ENCODE measurements at places on chromosomes 5 and 9.

DNA sequence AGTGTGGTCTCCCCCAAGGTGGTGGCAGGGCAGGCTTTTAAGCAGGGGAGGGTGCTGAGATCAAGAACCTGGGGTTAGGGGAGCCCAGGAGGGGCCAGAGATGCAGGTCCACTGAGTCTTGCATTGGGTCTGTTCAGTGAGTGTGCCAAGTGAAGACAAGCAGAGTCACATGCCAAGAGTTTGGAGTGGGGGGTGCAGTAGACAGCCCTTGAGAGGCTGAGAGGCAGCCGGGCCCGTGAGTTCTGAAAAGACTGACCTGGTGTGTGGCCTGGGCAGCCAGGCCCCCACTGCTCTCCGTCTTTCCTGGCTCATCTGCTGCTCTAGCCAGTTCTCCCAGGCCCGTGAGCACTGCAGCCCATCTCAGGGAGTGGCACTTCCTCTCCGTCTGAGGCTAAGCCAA is 120.0 kb downstream of the DAB2IP start:
- DNase-seq = no peak

DNA sequence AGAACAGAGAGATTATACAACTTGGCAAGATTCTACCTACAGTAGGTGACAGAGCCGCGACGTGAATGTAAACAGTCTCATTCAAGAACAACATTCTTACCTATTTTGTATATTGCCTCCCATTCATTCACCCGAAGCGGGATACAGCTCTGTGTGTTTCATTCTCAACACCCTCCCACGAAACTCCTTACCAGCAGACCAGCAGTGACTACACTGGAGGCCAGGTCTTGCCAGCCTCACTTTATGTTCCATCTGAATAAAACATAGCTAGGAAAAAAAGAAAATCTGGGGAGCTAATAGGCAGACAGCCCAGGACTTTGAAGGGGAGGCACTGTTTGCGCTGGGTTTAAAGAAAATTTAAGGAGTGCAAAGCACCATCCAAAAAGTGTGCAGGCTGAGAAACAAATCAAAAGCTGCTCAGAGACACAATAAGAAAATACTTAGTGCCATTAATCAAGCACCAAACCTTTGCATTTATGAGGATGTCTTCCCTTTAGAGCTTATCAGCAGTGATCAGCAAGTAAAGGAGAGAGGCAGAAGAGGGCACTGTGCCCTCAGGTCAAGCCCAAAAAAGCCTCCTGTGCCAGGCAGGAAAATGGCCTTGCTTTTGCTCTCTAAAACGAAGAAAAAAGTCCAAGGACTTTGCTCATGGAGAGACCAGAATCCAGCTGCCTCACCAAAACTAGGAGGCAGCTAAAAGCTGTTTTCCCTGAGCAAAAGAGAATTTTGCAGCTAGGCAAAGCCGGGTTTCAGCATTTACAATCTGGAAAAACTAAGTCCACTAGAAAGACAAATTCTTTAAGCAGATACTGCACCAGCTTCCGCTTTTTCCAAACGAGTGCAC is 295.1 kb downstream of the BNC2 start:
- DNase-seq = no peak

DNA sequence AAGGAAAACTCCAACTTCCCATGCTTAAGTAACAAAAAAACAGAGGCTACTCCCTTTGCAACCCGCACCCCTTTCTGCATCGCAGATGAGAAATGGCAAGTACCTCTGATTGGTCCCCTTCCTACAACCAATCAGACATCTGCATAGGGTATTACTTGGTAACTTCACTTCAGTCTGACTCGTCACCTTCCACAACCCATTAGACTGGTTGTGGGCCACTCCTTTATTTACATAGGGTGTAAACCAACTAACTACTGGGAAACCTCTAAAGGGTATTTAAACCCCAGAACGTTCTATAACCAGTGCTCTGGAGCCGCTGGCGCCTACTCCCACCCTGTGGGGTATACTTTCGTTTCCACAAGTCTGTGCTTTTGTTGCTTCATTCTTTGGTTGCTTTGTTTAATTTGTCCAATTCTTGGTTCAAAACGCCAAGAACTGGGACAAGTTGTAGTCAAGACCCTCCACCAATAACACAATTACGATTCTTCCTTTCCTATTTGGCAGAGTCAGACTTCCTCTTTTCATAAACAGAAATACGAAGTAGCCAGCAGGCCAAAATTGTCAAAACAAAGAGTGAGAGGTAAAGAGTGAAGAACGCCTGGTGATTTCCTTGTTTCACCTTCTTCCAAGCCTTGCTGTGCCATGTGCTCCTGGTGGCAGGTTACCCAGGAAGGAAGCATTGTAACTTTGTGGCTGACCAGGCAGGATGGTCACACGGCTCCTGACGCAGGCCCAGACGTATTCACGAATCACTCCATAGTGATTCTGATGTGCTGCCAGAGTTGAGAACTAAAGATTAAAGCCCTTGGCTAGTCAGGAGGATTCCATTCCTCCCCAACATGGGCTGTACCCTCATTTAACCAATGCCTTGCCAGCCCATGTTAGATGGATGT is 477.4 kb downstream of the ARHGEF28 start:
- no peak for DNase-seq

DNA sequence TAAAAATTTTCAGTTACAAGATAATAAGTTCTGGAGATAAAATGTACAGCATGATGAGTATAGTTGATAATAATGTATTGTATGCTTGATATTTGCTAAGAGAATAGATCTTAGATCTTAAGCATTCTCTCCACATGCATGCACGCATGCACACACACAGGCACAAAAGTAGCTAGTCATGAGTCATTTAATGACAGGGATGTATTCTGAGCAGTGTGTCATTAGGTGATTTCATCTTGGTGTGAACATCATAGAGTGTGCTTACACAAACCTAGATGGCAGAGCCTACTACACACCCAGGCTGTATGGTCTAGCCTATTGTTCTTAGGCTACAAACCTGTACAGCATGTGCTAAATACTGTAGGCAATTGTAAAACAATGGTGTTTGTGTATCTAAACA is 124.2 kb downstream of the PTTG1 start:
- no peak for DNase-seq

GRCh38 chr5:9617739-9618504 is 12.2 kb downstream of the TAS2R1 start:
- no peak for DNase-seq

Data from mesothelial cell of epicardium (in vitro differentiated cells).